Upper lobe of right lung (tissue), 1 donor: ENCODE measurements at places on chromosomes 7 and 10.

- no peak for DNase-seq
Measured at GRCh38 chr10:88458209-88458608, 124.9 kb downstream of the RNLS start.

- no peak for DNase-seq
Measured at GRCh38 chr7:156903232-156903909, 10.4 kb upstream of the LMBR1 start.

GRCh38 chr10:119468542-119469324 lies 73.8 kb downstream of the RGS10 start:
- DNase-seq: no peak

GRCh38 chr10:123759501-123760031 lies 93.4 kb downstream of the GPR26 start:
- DNase-seq: no peak

- no peak for DNase-seq
Measured at GRCh38 chr7:38580485-38580884, 50.7 kb downstream of the AMPH start.

DNA sequence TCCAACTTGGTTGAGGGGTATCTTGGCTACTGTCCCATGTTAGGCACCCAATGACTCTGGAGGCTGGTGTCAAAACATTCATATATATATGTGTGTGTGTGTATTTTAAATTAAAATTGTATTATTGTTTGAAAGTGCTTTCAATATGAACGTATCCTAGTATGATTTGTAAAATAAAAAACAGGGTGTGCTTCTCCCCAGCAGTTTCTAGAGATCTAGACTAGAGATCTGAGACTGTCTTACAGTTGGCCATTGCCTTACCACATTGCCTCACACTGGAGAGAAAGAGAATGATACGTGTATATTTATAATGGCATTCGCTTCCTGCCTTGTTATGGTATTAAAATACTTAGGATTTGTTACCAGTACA lies 1.2 kb downstream of the BAG3 start:
- no peak for DNase-seq

DNA sequence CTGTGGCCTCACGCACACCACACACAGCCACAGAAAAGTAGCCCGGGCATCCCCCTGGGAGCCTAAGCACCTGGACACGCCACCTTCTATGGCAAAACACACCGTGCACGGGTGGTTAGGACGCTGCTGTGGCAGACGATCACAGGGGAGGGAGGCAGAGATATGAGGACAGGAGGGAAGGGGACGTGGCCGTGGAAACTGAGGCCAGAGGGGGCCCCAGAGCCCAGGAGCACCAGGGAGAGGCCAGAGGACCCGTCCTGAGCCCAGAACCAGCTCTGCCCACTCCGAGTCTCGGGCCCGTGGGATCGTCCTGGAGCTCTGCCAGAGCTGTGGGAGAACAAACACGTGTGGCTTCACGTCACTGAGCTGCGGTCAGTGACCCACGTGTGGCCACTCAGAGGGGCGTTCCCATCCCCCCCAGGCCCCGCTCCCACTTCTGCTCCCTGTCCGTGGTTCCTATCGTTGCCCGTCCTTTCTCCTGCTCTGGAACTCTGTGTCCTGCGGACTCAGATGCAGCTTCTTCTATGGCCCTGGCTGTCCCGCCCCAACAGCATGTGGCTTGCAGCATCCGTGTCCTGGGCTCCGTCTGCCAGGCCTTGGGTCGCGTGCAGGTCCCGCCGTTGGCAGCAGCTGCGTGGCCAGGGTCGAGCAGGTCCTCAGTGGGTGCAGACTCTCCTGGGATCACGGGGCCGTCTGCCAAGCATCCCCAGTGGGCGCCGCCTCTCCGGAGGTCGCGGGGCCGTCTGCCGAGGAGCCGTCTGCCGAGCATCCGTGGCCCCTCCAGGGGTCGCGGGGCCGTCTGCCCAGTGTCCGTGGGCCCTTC lies 31.0 kb downstream of the GET4 start:
- no peak for DNase-seq

DNA sequence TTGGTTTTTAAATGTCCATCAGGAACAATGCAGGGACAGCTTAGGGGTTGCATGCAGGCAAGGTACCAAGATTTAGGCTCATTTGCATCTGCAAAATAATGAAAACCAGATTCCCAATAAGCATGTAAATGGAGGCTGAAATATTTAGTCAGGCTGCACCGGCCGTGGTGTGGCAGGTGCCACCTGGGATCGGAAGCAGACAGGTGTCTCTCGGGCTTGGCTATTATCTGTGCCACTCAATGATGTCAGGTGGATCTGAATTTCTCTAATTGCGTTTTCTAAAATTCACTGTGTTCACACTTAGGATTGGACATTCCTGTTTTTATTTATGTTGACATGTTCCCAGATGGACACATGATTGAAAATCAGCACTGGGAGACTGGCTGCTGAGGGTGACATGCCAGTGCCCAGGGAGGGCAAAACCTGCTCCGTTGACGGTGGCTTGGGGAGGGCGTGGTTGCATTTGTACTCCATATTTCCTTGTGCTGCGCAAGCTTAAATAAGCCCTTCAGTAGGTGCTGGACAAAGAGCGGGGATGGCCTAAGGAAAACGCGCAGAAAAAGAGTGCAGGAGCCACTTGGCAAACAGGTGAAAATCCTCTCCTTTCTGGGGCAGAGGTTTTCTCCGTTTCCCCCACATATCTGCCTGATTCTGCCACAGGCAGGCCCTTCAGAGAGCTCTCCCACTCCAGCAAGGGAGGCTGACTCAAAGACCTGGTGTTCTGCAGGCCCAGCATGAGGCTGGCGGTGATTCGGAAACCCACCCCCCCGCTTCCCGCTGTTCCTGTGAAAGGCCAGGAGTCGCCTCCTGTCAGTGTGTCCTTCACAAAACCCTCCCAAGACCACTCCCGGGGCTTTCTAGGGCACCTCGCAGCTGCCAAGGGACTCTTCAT lies 142.5 kb downstream of the WDR37 start:
- peak; percentile 31 for DNase-seq

- DNase-seq: no peak
Measured at GRCh38 chr10:101848894-101849351, 5.3 kb upstream of the KCNIP2 start.

DNA sequence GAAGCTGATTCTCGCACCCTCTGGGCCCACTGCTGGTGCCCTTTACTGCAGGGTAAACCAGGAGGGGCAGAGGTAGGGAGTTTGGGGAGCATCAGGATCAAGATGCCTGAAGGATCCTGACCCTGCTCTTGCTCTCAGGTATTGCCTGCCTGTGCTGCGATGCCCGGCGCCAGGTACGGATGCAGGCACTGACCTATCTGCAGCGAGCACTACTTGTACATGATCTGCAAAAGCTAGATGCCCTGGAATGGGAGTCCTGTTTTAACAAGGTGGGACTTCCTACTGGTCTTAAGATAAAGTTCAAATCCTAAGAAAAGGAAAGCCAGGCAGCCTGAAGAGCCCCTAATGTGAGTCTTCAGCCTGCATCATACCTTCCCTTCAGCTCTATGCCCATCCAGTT lies 16.1 kb upstream of the NFKB2 start:
- no peak for DNase-seq

DNA sequence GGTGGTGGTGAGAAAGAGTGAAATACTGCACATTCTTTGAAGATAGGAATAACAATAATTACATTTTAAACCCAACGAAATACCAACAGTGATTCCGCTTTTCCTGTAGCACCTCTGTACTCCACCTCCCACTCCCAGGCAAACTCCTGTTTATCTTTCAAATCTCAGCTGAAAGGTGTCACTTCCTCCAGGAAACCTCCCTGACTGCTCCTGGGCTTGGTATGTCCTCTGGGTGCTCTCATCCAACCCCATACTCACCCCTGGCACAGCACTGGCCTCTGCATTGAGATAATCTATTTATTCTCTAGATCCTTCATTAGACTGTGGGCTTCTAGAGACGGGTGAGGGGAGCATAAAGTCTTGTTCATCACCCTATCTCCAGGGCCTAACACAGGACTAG lies 148.0 kb downstream of the MYOF start:
- no peak for DNase-seq

- DNase-seq: no peak
Measured at GRCh38 chr7:106757846-106758245, 96.9 kb upstream of the CCDC71L start.

GRCh38 chr7:153386556-153386955 lies 627.0 kb downstream of the ACTR3B start:
- no peak for DNase-seq
